ENCODE measurements at places on chromosomes 6 and 20.

DNA sequence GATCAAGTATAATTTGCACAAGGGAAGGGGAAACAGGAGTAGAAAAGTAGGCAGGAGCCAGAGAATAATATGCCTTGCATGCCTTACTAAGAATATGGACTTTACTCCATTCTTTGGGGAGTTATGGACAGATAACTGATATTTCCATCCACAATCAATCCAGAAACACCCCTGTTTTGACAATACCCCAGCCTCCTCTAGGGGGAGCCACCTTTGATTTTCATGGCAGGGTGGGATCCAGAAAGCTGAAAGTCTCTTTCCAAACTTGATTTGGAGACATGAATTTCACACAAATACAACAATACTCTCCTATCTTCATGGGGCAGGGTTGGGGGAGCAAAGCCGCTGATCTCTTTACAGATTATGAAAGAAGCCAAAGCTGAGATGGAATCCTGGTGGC is 404.1 kb downstream of the FOXA2 start:
- DNase-seq: no peak

- DNase-seq: no peak
Observed at GRCh38 chr6:69813508-69813907, 16.7 kb upstream of the LMBRD1 start.

- no peak for DNase-seq
Observed at GRCh38 chr6:100343316-100344077, 121.2 kb downstream of the SIM1 start.

- no peak for DNase-seq
Observed at GRCh38 chr20:63495167-63495720, 3.6 kb downstream of the EEF1A2 start.

- no peak for DNase-seq
Observed at GRCh38 chr20:58389324-58389967, 417 bp downstream of the VAPB start.

- DNase-seq: no peak
Observed at GRCh38 chr20:41379551-41379950, 12.9 kb upstream of the EMILIN3 start.

DNA sequence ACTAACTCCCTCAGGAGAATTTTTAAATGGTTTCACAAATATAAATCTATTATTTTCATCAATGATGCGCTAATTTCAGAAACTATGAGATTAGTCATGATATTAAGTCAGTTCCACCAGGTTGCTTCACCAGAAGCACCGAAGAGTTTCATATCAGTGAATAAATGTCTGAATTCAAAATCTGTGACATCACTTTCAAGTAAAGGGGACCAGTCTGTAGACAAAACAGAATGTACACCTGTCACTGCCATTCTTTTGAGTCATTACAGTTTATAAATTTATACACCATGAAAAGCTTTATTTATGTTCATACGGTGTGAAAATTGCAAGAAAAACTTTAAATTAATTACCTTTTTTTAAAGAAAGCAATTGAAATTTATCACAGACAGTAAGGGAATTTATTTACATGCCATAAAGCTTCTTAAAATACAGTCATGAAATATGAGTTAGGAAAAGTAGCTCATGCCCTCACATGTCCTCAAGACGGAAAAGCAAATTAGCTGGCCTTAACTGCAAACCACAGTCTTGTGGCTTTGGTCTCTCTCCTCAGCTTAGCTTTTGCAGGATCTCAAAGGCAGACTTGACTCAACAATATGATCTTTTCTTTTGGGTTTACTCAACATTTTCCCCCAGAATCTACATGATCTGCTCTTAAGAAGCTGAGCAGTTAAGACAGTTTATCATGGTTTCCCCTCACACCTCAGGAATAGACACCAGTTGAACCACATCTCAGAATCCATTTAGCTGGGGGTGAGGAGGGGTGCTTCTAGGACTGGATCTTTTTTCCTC is 177.7 kb upstream of the MCHR2 start:
- no peak for DNase-seq

- no peak for DNase-seq
Observed at GRCh38 chr20:7291946-7292345, 524.5 kb downstream of the BMP2 start.

DNA sequence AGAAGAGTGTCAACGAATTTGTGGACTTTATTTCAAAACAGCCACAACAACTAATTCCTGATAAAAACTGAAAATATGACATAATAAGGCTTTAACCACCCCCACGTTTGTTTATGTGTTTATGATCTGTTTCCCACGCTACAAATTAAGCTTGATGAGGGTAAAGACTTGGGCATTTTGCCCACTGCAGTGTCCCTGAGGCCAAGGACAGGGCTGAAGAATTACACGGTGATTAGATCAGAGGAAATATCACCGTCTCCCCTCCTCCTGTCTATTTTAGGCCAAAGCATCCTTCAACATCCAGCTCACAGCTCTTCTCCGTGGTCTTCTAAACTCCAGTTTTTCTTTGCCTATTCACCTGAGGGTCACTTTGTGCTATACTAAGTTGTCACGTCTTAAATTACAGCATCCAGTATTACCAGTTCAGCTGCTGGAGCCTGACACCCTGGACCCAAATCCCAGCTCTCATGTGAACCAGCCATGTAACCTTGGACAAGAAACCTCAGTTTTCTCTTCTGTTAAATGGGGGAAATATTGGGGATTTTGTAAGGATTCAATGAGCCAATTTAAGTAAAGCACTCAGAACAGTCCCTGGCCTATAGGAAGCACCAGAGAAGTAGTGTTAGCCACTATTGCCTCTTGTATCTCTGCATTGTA is 15.2 kb upstream of the ARFGEF2 start:
- no peak for DNase-seq

- DNase-seq: no peak
Observed at GRCh38 chr6:130625825-130626527, 201.2 kb upstream of the SMLR1 start.

Measured in eye (tissue), 1 donor.